ENCODE measurements at places on chromosomes 7 and 10. TPM values are rescaled to one million over a fixed set of nuclear protein-coding genes. Genes with fewer than 3 reads are reported as not detected.

Gene GTF2I
- total RNA-seq, result 506 TPM

Gene SPDYE16
- total RNA-seq, result 1.2 TPM

Gene AKR1E2
- total RNA-seq, result 8.0 TPM

Gene ENKUR
- total RNA-seq, result 18.1 TPM

Gene RBP4
- total RNA-seq, result 50.7 TPM
